ENCODE measurements at places on chromosomes 13 and 19.

- DNase-seq = no peak
These were observed 20.0 kb downstream of the ACP7 start for GRCh38 chr19:39104186-39104596.

- DNase-seq = no peak
These were observed 29.5 kb downstream of the NLRP11 start for GRCh38 chr19:55802281-55802680.

DNA sequence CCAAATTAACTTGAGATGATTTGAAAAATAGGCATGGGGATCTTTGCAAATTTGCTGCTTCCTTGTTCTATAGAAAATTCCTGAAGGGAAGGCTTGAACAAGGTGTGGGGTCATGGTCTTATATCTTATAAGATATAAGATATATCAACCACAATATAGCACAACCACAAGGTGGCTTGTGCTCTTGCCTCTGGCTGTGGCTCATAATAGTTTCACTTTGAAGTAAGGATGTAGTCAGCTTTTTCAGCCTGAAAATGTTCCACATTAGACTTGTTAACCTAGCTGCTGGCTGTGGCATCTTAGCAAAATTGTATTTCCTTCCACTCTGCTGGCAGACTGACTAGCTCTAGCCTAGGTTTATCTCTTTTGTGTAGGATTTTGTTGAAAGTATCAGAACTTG, 169.7 kb downstream of the KLF5 start:
- no peak for DNase-seq

DNA sequence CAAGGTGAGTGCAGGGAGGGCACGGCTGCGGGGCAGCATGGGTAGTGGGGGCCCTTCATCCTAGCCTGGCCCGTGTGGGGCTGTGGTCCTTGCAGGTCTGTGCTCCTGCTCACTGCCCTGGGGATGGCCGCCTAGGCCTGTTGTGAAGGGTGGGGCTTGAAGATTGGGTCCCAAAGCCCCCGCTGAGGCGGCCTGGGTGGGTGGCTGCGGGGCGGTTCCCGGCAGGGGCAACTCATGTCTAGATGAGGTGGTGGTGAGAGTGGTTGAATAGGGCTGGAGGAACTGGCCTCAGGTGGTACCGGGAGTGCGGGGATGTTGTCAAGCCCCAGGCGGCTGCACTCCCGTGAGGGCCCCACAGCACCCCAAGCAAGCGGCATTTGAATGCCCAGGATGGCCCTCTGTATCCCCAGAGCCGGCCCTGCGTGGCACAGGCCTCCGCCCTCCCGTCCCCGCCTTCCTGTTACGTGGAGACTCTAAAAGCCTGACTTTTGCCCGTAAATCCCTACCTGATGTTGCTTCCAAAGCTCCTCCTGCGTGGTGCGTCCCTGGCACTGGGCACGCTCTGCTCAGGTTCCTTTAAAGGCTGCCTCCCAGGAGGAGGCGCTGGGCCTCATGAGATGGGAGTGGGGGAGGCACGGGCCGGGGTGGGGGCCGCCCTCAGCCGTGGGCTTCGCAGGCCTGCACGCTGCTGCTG, 15.0 kb downstream of the SPPL2B start:
- no peak for DNase-seq

DNA sequence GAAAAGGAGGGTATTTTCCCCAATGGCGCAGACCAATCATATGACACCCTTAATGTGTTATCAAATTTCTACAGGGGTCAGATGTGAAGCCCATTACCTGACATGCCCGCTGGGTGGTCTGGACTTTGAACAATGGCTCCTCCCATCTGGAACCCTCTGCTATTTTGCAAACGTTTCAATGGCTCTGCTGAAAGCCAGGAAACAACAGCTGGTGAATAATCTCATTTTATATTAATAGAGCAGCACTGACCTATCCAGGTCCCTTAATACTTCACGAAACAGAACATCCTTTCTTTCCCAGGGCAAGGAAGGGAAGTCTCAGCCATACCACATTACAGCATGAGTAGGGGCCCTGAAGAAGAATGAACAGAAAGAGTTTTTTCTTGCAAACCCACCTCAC, 20.3 kb upstream of the KPNA3 start:
- DNase-seq = no peak

- no peak for DNase-seq
These were observed 487.1 kb downstream of the SLITRK6 start for GRCh38 chr13:85312071-85312470.

- DNase-seq = no peak
These were observed 9.5 kb downstream of the MYO16 start for GRCh38 chr13:108638901-108639300.

- no peak for DNase-seq
These were observed 17.4 kb upstream of the IRS2 start for GRCh38 chr13:109803825-109804224.

- DNase-seq = no peak
These were observed 12.3 kb downstream of the CIB3 start for GRCh38 chr19:16160943-16161560.

- no peak for DNase-seq
These were observed 509.5 kb downstream of the GPC6 start for GRCh38 chr13:93736081-93736480.

DNA sequence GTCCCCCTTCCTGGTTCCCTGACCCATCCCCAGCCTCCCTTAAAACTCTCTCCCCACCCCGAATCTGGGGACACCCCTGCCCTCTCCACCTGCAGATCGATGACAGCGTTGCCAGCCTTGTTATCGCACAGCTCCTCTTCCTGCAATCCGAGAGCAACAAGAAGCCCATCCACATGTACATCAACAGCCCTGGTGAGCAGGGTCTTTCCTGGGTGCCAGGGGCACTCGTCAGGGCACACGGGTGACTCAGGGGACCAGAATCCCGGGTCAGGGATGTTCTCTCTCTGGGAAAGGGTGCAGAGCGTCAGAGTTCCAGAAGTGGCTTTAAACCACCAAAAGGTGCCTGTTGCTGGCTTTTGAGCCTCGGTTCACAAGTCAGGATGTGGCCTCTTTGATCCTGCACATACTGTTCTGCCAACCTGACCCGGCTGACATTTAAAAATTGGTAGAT, 1.0 kb downstream of the CLPP start:
- DNase-seq = no peak

DNA sequence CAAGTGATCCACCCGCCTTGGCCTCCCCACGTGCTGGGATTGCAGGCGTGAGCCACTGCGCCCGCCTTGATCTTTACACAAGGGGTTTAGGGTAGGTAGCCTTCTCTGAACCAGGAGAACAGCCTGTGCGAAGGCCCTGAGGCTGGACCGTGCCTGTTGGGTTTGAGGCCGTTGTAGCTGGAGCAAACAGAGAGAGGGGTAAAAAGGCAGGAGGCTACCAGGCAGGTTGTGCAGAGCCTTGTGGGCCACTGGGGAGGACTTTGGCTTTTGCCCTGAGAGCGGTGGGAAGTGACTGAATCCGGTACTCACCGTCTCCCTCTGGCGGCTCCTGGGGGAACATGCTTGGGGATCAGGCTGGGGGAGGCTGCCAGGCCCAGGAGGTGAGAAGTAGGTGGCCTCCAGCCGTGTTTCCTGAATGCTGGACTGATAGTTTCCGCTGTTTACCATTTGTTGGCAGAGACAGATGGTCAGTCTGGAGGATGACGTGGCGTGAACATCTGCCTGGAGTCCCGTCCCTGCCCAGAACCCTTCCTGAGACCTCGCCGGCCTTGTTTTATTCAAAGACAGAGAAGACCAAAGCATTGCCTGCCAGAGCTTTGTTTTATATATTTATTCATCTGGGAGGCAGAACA, 24.6 kb downstream of the SPC24 start:
- DNase-seq = peak; percentile 84

GRCh38 chr19:8403820-8404109, 9.3 kb upstream of the MARCHF2 start:
- no peak for DNase-seq

DNA sequence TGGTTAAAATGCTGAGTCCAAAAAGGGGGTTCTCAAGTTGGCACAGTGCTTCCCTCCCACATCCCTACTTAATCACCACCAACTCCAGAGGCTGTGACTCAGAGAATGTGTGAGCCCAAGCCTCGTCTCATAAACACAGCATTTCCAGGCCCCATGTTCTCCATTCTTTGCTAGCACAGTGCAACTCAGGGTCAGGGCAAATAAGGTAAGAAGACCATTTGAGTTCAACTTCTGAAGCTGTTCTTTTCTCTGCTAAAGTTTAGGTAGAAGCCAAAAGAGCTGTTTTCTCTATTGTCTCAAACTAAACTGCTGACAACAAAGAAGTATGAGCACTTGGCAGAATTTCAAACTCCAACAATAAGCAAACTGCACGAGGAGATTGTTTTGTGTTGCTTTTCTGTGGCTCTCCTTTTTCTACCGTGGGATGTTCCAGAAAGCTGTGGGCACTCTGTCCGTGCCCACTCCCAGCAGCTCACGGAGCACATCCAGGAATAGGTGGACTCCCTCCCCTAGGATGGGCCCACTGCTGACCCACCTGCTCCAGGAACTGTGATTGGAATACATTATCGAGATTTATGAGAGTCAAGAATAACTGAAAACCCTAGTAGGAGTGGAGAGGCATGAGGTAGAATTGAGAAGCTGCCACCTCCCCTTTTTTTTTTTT, 494.3 kb downstream of the COG6 start:
- DNase-seq = no peak

- DNase-seq = no peak
These were observed 184.2 kb downstream of the PCCA start for GRCh38 chr13:100273138-100273537.

GRCh38 chr13:53238261-53238660, 209.6 kb downstream of the OLFM4 start:
- no peak for DNase-seq

- no peak for DNase-seq
These were observed 448.1 kb downstream of the DIAPH3 start for GRCh38 chr13:59715611-59716010.

- DNase-seq = no peak
These were observed 26.5 kb downstream of the C19orf47 start for GRCh38 chr19:40321566-40322270.

DNA sequence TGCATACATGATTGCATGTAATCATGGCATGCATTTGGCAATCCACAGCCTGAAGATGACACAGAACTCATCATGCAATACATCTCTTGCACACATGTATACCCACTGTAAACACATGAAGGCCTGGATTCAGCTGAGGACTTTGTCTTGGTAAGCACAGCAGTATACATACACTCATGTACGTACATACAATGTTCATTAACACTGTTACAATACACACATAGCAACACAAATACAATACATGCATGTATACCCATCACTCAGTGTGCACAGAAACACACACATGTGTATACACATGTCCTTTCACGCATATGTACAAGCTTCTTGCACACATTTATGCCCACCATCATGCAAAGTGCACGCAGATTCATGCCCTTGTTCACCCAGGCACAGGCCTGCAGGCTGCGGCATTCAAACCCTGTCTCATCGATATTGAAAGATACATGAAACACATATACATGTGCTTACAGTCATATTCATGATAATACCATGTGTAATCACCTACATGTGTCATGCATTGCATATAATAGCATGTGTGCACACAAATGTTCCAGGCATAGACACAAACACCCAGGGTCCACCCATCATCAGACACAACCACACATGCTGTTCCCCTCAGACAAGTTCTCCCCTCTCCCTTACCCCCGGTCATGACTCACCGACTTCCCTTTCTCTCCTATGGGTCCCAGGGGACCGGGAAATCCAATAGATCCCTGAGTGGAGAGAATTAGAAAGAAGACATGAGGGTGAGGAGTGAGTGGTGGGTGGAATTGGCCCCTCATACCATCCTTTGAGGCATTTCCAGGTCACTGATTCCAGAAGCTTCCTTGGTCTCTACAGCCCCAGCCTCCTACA, 28.7 kb downstream of the COL5A3 start:
- DNase-seq = no peak
